ENCODE measurements at places on chromosomes 13 and 19. TPM values are rescaled to one million over a fixed set of nuclear protein-coding genes. Genes with fewer than 3 reads are reported as not detected.

The CD22 gene
- 3.5 TPM for total RNA-seq

The RNASEH2A gene
- total RNA-seq = 51.1 TPM

The CEACAM20 gene
- not detected for total RNA-seq

The LENG1 gene
- 3.6 TPM for total RNA-seq

GRCh38 chr19:5974721-5975387 is 3.1 kb downstream of the RANBP3 start:
- peak overlapping the region; percentile 78 for H3K27ac ChIP-seq
- H3K36me3 ChIP-seq = peaks cover 39% of the 10 kb centered on the region
- DNase-seq = peak; percentile 79
- peak overlapping the region; percentile 94 for H3K4me3 ChIP-seq
- H3K27me3 ChIP-seq = no peaks in the 10 kb centered on the region

GRCh38 chr19:54434112-54434872 is 14.7 kb upstream of the LENG8 start:
- no peak overlapping the region for H3K4me3 ChIP-seq
- peaks cover 2% of the 10 kb centered on the region for H3K27me3 ChIP-seq
- H3K27ac ChIP-seq = no peak overlapping the region
- H3K36me3 ChIP-seq = peaks cover 7% of the 10 kb centered on the region
- no peak for DNase-seq

- H3K4me1 ChIP-seq = peaks cover 4% of the 10 kb centered on the region
- no peak overlapping the region for H3K27ac ChIP-seq
- DNase-seq = no peak
- H3K27me3 ChIP-seq = no peaks in the 10 kb centered on the region
These were observed 256.4 kb downstream of the DLEU7 start for GRCh38 chr13:50587115-50587514.

- H3K27ac ChIP-seq = peak overlapping the region; percentile 84
- DNase-seq = peak; percentile 49
- H3K36me3 ChIP-seq = no peaks in the 10 kb centered on the region
- peak overlapping the region; percentile 92 for H3K4me3 ChIP-seq
- no peaks in the 10 kb centered on the region for H3K27me3 ChIP-seq
These were observed 12.8 kb downstream of the FUT6 start for GRCh38 chr19:5826531-5827341.

GRCh38 chr19:10624585-10624984 is 768 bp upstream of the SLC44A2 start:
- H3K4me3 ChIP-seq = no peak overlapping the region
- peaks cover 25% of the 10 kb centered on the region for H3K4me1 ChIP-seq
- DNase-seq = no peak
- H3K36me3 ChIP-seq = peaks cover 16% of the 10 kb centered on the region
- no peak overlapping the region for H3K27ac ChIP-seq
- no peaks in the 10 kb centered on the region for H3K27me3 ChIP-seq

DNA sequence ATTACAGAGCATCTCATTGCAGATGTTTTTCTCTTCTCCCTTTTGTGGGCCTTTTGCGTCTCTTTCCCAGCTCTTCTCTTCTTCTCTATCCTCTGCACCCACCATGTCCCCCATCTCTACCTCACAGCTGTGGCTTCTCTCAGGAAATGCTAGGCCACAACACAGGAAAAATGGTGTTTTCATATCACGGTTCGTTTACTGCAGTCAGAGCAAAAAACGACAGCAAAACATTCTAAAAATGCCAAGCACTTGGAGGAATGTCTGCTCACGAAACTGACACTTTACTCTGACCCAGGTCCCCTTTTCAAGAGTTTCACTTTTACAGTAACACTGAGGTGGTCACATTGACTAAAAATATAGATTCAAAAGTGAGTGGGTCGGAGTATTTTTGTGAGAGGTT is 152.2 kb downstream of the DCT start:
- peak overlapping the region; percentile 37 for H3K27ac ChIP-seq
- H3K36me3 ChIP-seq = peaks cover 2% of the 10 kb centered on the region
- H3K27me3 ChIP-seq = peaks cover 10% of the 10 kb centered on the region
- DNase-seq = no peak

DNA sequence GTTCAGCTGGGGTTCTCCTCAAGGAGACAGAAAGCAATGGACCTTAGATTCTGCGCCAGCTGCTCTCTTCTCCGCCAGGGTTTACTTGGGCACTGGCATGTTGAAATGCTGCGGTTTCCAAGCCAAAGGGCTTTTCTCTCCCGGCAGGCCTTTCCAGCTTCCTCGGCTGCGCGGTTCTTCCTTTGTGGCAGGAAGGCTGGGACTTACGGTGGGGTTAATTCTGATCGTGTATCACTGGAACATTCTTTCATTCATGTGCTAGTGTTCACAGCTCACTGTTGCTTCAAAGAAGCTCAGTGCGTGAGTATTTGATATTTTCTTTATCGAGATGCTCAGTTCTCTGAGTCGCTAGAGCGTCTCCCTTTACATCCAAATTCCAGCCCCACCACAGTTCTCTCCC is 723.2 kb downstream of the UQCRFS1 start:
- H3K4me3 ChIP-seq = no peak overlapping the region
- H3K27ac ChIP-seq = no peak overlapping the region
- H3K36me3 ChIP-seq = no peaks in the 10 kb centered on the region

GRCh38 chr19:56810260-56810659 is 30.3 kb downstream of the PEG3 start:
- no peaks in the 10 kb centered on the region for H3K36me3 ChIP-seq
- no peaks in the 10 kb centered on the region for H3K4me1 ChIP-seq
- DNase-seq = no peak
- H3K4me3 ChIP-seq = no peak overlapping the region

DNA sequence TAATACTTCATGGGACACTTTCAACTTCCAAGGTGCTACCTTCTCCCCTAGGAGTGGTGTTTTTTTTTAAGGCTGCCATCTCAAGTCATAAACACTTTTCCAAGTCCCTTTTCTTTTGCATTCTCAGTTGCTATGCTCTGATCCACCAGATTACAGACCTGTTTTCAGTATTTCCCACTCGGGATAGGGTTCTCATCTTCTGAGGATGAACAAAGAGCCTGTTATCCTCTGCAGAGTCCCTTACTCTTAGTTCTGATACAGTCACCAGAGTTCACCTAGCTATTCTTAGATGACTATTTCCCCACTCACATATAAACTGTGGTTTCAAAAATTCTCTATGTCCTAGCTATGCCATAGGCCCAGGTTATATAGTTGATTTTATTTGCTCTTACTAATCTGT is 15.9 kb downstream of the ZDHHC20 start:
- H3K4me3 ChIP-seq = no peak overlapping the region
- H3K36me3 ChIP-seq = peaks cover 24% of the 10 kb centered on the region
- peaks cover 34% of the 10 kb centered on the region for H3K4me1 ChIP-seq
- H3K27ac ChIP-seq = no peak overlapping the region
- H3K27me3 ChIP-seq = no peaks in the 10 kb centered on the region
- no peak for DNase-seq

- no peak overlapping the region for H3K4me3 ChIP-seq
- H3K4me1 ChIP-seq = peaks cover 30% of the 10 kb centered on the region
- H3K27ac ChIP-seq = no peak overlapping the region
- peak; percentile 76 for DNase-seq
- H3K27me3 ChIP-seq = peaks cover 58% of the 10 kb centered on the region
These were observed 29.6 kb upstream of the RCBTB2 start for GRCh38 chr13:48562296-48563066.

- H3K36me3 ChIP-seq = peaks cover 24% of the 10 kb centered on the region
- peak; percentile 58 for DNase-seq
- H3K4me3 ChIP-seq = peak within 1 kb of the TSS; percentile 91
- peak within 1 kb of the TSS; percentile 95 for H3K27ac ChIP-seq
These were observed at the start of gene KEAP1 for GRCh38 chr19:10503002-10503789. Gene KEAP1 (minus strand): TSS chr19:10503356. CDS start chr19:10500033, 3,323 bp downstream.

DNA sequence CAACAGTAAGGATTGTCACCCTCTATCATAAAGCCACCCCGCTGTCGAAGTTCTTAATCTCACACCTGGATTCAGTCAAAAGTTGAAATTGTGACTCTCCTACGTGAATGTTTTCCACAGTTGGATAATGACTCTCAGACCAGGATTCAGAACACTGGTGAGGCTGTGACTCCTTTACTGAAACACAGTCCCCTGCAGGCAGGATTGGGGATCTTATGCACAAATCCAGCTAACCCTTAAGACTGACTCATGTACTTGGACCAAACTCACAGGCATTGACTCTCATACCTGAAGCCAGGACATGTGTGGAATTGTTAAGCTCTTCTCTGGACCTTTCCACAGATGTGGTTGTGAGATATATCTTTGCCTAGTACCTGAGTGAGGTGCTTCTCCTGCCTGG is 46.8 kb downstream of the ZNF85 start:
- H3K36me3 ChIP-seq = no peaks in the 10 kb centered on the region
- no peak overlapping the region for H3K27ac ChIP-seq
- no peak for DNase-seq
- H3K4me3 ChIP-seq = no peak overlapping the region
